ENCODE measurements at places on chromosomes 7 and 10. TPM values are rescaled to one million over a fixed set of nuclear protein-coding genes. Genes with fewer than 3 reads are reported as not detected.
A peak's percentile ranks its signal among the peaks of the same experiment; 100 is the strongest.

GRCh38 chr10:97553575-97554031 is 19.0 kb upstream of the ANKRD2 start:
- DNase-seq = no peak

DNA sequence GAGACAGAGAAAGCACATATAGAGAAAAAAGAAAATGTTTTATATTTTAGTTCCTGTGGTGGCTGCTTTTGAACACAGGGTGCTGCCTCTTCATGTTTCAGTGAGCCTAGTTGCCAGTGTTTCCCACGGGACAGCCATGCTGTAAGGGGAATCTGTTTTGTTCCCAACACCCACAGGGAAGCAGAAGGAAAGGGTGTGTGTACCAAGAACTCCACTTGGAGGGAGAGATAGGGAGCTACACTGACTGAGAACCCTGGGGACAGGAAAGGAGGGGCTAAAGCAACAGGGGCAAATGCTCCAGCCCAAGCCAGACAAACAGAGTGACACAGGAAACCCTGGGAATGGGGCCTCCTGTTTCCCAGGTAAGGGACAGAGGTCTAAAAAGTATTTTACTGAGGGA is 40.2 kb downstream of the FRMPD2 start:
- DNase-seq = no peak

GRCh38 chr7:55052081-55052480 is 33.3 kb downstream of the EGFR start:
- DNase-seq = no peak

FEZF1 gene
- not detected for polyA plus RNA-seq

SPOCK2 gene
- polyA plus RNA-seq = 170 TPM

- DNase-seq = no peak
Measured at GRCh38 chr7:16015981-16016380, 329.5 kb upstream of the MEOX2 start.

GRCh38 chr7:54811041-54811845 is 52.2 kb upstream of the SEC61G start:
- DNase-seq = no peak

ABCC2 gene
- 13.0 TPM for polyA plus RNA-seq

GBX1 gene
- polyA plus RNA-seq = 0.22 TPM

DNA sequence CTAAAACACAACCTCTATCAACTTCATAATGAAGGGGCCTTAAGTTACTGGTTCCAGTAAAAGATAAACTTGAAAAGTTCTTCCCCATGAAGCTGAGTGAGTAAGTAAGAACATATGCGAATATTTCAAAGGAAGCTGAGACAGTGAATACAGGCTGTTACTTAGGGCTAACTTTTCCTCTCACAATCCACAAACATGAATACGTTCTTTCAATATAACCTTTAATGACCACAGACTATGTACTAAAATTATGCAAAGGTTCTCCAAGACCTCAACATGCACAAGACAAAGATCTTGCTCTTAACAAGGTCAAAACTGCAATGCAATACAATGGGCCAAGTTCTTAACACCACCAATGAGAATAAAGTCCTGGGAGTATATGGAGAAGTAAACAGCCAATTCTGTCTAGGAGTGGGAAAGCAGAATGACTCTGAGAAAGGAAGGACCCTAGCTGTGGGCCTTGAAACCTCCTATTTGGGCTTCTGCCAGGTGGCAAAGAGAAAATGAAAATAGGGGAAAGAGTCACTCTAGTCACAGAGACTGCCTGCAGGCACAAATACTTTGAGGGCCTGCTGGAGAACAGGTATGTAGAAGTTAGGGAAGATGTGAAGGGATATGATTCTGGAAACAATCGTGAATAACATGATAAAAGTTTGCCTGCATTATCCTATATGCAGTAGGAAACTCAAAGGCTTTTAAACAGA is 43.7 kb downstream of the OSBPL3 start:
- DNase-seq = no peak

SCIN gene
- 118 TPM for polyA plus RNA-seq

DNA sequence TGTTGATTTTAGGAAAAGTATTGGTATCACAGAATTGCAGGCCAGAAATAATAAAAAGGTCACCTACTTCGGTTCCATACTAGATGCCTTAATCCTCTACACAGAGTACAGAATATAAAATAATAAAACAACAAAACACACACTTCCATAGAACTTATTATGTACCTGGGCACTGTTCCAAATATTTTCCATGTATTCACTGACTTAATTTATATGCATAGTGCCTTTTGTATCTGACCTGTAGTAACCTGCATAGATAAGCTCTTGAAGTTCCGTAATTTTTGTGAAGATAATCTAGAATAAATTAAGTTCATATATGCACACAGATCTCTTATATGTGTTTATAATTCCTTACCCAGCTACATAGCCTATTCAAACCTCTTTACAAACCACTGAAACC is 78.3 kb downstream of the RAPGEF5 start:
- DNase-seq = no peak

IL2RA gene
- polyA plus RNA-seq = not detected

GRCh38 chr10:29353887-29354561 is 65.2 kb downstream of the LYZL1 start:
- no peak for DNase-seq

MRPS33 gene
- 101 TPM for polyA plus RNA-seq

NME8 gene
- polyA plus RNA-seq = 0.41 TPM

DNA sequence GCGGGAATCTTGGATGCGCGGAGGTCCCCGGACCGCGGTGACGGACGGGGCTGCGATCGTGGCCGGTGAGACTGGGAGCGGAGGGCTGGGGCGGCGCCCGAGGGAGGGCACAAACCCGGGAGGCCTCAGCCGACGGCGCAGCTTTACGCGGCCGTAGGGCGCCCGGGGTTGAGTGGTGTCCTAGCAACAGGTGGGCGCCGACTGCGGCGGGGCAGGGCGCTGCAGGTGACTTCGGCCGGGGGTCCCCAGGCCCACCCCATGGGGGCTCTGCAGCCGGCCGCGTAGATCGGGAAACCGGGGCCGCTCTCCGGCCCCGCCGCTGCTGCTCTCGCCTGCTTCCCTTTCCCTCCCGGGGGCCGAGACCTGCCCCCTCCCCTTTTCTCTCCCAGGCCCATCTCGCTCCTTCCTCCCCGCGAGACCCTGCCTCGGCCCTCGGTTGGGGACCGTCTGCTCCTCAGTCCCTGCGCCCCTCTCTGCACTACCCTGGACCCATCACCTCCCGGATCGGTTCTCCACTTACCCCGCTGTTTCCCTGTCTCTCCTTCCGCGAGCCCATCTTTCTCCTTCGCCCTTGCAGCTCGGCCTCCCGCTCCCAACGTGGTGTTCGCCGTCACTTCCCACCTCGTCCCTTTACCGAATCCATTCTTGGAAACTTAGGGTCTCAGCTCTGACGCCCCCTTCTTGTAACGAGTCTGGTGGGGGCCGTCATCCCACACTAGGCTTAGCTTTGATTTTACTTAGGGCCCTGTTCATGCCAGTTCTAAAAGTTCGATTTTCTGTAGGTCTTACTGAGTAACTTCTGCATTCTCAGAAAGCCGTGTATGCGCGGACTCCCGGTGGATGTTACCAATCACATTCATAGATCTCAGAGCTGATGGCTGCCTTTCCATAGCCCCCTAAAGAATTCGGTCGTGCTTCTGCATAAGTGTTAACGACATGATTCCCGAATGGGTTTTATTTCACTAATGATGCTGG is 18.5 kb upstream of the ACBD5 start:
- no peak for DNase-seq

GRCh38 chr10:31321396-31321941 is 2.5 kb downstream of the ZEB1 start:
- DNase-seq = peak; percentile 55

VWDE gene
- polyA plus RNA-seq = 5.9 TPM

ELN gene
- polyA plus RNA-seq = 82.8 TPM

AKR1C8 gene
- polyA plus RNA-seq = 0.20 TPM

DNA sequence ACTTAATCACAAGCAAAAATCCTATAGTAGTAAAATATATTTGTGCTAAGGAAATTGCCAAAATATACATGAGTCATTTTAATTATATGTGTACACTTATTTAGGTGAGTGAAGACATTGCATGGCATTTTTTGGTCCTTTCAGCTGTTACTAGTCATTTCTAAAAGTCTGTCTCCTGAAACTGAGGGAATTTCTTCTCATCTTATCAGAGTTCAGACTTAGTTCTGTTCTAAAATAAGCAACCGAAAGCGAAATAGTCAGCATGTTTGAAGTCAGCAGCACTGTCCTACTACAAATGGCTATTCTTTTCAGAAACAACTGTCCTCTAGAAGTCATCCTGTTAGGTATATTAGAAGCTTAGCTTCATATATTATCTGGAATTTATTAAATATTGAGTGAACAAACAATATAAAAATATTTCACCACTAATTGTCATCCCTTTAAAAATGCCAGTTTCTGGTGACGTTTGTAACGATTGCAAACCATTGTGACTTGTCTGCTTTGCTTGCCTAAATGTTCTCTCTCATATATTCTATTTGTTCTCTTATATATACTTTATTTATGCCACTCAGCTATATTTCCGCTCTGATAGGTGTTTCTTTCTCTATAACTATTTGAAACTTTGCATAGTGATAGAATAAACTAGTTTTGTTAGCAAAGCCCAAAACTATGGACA is 227.4 kb upstream of the KAT6B start:
- DNase-seq = no peak

DNA sequence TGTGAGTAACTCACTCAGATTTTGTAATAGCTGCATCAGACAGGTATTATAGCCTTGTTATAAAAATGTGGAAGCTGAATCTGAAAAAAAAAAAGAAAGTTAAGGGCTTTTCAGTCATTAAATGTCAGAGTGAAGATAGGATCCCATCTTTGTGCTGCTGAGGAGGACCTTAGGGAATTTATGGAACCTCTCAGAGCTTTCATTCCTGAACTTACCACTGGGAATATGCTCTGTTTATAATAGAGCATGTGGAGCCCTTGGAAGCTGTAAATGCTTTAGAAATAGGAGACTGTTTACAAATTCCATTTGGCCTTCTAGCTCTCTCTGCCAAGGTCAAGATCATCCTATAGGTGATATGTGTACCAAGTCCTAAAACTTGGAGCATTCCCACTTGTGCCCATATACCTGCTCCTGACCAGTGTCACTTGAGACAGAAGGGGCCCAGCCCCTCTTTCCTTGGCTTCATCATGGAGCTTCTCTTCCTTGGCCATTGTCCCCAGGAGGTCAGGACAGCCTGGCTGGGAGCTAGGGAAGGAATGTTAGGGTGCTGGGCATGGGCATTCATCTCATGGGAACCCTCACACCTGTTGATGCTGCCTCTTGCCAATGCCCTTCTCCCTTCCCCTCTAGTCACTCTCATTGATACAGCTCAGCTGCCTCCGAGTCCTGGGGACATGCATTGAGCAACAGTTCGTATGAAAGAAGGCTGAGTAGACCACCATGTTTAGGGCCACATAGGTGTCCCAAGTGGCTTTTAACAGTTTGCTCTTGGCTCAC is 105.3 kb downstream of the LRRC18 start:
- DNase-seq = no peak

CALCR gene
- polyA plus RNA-seq = 0.96 TPM

DNA sequence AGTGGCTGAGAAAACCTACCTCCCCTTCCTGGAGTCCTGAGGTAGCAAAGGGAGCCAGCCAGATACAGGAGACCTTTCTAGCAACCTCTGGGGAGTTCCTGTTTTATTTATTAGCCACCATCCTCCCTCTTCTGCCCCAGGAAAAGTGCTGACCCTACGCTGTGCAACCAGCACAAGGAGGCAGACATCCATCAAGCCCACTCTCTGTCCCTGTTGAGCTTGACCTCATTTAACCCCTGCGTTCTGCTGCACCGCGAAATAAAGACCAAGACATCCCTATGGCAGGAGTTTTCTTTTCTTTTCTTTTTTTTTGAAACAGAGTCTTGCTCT is 25.3 kb upstream of the ANKRD2 start:
- no peak for DNase-seq

DNA sequence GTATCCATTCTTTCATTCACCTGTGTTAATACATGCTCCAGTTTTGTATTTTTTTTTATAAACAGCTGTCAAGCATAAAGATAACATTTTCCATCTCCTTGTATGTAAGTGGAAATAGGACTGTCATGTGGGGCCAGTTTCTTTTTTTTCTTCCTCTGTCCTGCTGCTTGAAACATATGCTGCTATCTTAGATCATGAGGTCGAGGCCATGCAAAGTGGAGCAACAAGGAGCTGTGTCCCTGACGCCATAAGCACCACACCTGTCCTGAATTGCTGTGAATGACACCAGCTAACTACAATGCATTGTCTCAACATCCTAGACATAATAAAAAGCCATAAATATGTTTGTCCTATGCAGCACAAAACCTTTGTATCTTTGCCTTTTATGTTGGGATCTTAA is 37.7 kb upstream of the SLC26A4 start:
- no peak for DNase-seq

GRCh38 chr7:114930829-114931655 is 9.1 kb downstream of the MDFIC start:
- no peak for DNase-seq

H2BK1 gene
- not detected for polyA plus RNA-seq

ASB15 gene
- polyA plus RNA-seq = 2.5 TPM

DNA sequence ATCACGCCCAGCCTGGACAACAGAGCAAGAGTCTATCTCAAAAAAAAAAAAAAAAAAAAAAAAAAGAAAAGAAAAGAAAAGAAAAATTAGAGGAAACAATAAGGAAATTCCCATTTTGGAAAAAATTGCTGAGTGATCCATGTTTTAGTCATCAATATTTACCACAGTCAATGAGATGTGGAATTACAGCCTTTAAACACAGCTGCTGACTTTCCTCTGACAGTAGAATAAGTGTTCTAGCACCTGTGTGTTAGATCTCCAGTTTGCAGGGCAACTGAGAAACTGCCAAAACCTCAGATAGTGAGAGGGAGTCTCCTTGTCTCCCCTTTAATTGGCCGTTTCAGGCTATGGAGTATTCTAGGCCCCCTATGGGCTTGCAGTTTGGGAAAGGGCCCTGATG is 520.1 kb downstream of the KCNMA1 start:
- DNase-seq = no peak

MYL10 gene
- 0.59 TPM for polyA plus RNA-seq

Data from left renal cortex interstitium (tissue), 4 donors.